ENCODE measurements at places on chromosomes 2 and 18.

DNA sequence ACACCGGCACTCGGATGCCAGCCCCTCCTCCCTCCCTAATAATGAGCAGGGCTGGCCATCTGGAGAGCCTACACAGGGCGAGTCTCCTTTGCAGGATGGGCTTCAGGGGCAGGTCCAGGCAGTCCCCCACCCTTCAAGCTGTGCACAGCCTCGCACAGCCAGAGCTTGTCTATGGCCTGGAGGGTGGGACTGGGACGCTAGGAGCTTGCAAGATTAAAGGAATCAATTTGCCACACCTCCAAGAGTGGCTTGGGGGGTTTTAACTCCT, 43.9 kb upstream of the OTOF start:
- no peak for DNase-seq

GRCh38 chr2:170206246-170206645, 28.3 kb downstream of the MYO3B start:
- DNase-seq = no peak

- no peak for DNase-seq
Measured at GRCh38 chr2:227507963-227508362, 36.0 kb downstream of the AGFG1 start.

DNA sequence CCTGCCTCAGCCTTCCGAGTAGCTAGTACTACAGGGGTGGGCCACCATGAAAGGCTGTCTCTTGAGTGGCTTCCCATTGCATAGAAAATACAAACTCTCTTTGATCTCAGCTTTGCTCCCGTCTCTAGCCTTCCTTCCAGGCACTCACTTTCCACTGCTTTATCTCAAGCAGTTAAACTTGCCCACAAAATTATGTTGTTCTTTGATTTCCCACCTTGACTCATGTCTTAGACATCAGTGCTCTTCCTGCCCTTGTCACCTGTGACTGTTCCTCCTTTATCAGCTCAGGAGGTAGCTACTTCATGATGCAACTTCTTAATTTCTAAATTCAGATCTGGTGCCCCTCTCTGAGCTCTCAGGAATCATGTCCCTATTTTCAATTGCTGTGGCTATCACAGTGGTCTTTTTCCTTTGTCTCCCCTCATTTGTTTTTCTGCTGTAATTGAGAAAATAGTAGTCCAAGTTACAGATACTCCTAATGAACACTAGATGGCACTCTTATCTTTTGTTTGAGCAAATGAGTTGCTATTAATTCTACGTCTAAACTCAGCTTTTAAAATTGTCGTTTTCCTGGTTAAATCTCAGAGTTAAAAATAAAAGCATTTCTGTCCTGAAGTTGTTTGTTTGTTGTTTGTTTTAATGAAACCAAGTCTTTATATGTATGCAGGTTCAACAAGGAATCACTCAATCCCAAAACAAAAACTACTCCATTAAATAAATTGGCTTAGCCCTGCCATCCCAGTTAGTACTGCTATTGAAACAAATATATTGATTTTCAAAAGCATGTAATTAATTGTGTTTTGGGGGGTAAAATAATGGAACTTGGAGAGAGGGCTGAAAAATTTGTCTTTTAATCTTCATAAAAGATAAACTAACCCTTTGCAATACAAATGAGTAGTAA, 46.9 kb upstream of the GREB1L start:
- peak; percentile 51 for DNase-seq

DNA sequence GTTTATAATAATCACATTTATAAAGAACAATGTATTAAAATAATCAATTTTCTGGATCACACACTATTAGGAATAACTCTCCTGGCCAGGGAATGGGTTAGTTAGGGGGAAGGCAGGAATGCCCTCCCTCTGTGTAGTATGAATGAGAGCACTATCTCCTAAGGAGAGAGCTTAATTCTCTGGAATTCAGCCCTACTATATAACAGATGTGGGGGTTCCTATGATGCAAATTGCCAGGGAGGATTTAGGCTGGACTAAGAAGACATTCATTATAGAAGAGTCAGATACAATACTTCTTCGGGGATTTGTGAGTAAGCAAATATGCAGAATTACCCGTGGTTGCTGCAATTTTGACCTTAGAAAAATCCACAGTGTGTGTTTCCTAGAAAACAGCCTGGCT, 250.1 kb upstream of the VRK2 start:
- no peak for DNase-seq

- peak; percentile 73 for DNase-seq
Measured at GRCh38 chr2:145484448-145485097, 964.7 kb upstream of the ZEB2 start.

DNA sequence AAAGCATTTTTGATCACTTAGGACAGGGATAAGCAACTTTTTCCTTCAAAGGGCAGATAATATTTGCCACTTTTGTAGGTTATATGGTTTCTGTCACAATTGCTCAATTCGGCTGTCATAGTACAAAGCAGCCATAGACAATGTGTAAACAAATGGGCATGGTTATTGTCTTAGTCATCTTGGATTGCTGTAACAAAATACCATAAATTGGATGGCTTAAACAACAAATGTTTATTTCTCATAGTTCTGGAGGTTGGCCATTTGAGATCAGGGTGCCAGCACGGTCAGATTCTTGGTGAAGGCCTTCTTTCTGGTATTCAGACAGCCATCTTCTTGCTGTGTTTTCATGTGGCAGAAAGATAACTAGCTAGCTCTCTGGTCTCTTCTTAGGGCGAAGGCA, 91.2 kb downstream of the TAF4B start:
- DNase-seq = no peak

DNA sequence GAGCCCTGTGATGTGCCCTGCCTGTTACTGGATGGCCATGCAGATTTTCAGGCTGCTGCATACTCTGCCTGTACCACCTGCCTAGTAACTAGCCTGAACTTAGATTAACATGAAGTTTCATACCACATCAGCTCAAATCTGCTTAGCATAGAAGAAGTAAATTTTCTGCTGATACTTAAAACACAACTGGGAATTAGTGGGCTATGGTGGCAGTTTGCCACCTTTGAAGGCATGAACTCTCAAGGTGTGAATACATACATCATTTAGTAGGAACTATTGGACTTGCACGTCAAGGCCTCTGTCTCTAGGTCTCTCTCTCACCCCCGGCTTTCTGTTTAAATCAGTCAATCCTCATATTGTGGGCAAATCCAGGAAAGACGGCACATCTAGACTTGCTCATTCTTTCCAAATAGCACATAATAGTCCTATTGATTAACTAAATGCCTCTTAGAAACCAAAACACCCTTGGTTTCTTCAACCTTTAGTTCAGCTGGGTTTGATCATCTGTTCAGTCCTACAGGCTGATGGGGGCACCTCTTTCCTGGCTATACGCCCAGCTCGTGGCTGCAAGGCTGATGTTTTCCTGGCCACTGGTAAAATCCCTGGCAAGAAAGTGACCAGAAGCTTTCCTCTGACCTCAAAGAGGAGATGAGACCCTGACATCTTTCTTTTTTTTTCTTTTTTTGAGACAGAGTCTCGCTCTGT, 58.4 kb downstream of the ALPK2 start:
- DNase-seq = peak; percentile 23

- peak; percentile 44 for DNase-seq
Measured at GRCh38 chr2:27095745-27096651, 9.4 kb downstream of the KHK start.

Data from astrocyte of the spinal cord (primary cell).